ENCODE measurements at places on chromosomes 2 and 18.

GRCh38 chr2:136402281-136402680, 284.3 kb upstream of the CXCR4 start:
- DNase-seq, result no peak

GRCh38 chr2:181348107-181348837, 108.9 kb upstream of the ITGA4 start:
- DNase-seq, result no peak

- no peak for DNase-seq
Observed at GRCh38 chr2:166539340-166540162, 45.5 kb upstream of the SCN7A start.

- no peak for DNase-seq
Observed at GRCh38 chr2:228652366-228652765, 470.9 kb upstream of the SPHKAP start.

DNA sequence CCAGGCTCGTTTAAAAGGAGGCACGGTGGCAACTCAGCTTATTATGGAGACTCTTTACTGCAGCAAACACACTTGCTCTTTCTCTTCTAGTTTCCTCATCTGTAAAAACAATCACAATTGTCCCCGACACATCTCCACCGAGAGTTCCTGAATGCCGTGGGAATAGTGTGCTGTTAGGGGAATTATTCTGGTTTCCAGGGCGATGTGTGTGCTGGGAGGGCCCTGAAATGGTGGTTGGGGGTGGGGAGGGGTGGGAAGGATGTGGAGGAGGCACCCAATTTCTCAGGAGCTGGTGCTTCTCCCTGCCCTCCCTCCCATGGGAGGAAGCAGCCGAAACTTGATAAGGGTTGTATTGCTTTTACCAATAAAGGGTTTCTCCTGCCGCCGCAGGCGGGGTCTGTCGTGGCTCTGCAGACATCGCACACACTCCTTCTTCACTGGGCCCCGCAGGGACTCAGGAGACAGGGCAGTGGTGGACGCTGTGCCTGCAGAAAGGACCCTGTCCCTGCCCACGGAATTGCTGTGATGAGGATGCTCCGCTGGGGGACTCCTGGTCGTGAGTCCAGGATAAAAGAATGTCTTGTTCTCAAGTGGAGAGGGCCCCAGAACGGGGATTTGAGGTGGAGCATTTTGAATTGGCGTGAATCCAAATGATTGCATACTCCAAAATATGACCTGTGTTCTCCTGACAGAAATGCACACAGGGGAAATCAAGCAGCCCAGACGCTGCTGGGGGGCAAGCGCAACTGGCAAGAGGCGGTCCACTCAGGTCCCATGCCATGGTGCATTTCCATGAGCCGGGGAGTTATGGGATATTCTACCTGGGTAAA, 119.2 kb downstream of the ACKR3 start:
- DNase-seq, result no peak

DNA sequence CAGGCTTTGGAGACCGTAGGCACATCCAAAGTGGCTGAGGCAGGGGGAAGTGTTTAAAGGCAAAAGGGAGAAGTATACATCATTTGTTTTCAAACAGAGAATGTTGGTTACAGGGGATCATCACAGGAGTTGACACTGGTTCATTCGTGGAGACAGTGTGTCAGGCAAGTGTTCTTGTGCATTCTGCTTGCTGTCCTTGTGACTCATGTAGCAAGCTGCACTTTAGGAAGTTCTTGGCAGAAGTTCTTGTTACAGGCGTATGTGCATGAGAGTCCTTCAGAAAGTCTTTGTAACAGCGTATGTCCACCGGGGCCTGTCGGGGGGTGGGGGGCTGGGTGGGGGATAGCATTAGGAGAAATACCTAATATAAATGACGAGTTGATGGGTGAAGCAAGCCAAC, 36.5 kb upstream of the B4GALT6 start:
- DNase-seq, result no peak

DNA sequence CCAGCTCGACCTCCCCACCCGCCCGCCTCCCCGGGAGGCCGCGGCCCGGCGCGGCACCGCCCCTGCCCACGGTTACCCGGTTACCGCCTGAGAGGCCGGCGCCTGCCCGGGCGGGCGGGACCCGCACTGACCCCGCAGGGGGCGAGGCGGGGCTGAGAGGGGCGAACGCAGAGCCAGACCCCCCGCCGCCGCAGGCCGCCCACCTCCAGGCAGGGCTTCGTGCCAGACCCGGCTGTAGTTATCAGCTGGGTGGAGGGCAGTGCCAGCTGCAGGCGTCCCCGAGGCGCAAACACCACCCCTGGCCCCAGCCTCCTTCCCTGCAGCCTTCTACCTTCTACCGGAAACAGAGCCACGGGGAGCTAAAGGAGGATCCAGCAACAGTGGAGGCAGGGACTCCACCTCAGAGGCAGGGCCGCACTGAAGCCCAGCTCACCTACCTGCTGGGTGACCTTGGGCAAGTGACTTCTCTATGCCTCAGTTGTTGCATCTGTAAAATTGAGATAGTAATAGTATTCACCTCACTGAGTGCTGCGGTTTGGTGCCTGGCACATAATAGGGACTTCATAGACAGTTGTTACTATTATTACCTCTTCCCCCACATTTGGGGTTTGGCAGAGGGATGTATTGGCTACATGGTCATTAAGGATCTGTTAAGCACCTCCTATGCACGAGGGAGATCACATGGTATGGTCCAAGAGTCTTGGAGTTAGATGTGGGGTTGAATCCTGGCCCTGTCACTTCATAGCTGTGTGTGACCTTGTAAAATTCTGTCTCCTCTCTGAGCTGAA, 231.6 kb upstream of the SMAD2 start:
- DNase-seq, result peak; percentile 78

DNA sequence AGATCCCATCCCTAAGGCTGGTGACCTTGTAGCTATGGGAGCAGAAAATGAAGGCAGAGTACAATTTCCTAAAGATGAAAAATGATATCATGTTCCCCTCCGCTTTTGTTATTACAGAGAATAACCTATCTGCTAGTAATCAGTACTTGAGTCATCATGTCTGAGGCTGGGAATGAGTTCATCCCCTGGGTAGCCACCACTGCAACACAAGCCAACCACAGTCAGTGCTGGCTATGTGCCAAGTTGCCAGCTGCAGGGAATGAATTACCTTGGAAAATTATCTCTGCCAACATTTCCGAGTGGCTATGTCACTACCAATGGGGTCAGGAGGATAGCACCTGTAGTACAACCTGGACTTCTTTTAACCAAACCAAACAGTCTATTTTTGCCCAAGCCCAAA, 1094.7 kb upstream of the DDX18 start:
- DNase-seq, result no peak

DNA sequence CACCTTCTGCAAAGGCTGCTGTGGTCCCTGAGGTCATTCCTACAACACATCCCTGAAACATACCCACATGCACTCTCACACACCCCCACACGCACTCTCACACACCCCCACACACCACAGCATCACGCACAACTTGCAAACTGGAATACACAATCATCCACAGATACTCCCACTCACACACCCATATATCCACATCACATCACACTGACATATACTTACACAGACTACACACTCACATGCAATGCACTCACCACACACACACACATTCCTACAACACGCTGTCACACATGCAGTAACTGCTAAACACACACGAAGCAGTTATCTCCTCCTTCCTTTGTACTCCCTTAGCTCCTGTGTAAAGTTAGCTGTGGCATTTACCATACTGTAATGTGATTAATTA, 57.1 kb upstream of the PKDCC start:
- DNase-seq, result no peak

DNA sequence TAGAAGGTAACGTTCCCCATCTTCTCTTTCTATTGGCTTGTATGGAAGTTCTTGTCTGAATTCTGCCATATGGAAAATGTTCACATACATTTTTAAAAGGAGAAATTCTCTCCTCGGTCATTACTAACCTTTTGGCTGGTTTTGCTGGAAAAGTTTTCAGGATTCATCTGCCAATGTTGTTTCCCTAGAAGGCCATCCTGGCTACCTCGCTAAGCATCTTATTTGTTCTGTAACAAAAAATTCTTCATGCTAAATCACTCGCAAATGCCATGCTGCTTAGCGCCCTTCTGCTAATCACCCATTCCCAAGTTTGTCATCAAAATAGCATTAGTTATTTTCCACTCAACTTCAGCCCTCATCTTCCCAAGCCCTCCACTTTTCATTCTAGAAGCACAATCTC, 262.0 kb downstream of the SLC8A1 start:
- DNase-seq, result no peak

- DNase-seq, result no peak
Observed at GRCh38 chr2:10654069-10654468, 35.7 kb downstream of the NOL10 start.

DNA sequence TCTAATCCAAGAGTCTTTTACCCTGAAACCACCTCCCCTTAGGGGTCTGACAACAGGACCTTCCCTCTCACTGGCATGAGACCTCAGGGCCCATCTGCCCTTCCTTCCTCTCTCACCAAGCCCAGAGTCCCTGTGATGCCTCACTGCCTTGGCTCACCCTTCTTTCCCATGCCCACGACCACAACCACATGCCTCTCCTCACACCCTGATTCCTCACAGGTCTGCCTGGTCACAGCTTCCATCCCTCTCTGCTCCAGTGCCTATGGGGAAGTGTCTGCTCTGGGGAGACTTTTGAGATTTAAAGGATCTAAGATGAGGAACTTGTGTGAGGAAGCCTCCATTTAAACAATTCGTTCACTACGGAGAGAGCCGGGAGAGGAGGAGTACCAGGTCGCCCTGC, 98.9 kb upstream of the SH3BP4 start:
- DNase-seq, result no peak

DNA sequence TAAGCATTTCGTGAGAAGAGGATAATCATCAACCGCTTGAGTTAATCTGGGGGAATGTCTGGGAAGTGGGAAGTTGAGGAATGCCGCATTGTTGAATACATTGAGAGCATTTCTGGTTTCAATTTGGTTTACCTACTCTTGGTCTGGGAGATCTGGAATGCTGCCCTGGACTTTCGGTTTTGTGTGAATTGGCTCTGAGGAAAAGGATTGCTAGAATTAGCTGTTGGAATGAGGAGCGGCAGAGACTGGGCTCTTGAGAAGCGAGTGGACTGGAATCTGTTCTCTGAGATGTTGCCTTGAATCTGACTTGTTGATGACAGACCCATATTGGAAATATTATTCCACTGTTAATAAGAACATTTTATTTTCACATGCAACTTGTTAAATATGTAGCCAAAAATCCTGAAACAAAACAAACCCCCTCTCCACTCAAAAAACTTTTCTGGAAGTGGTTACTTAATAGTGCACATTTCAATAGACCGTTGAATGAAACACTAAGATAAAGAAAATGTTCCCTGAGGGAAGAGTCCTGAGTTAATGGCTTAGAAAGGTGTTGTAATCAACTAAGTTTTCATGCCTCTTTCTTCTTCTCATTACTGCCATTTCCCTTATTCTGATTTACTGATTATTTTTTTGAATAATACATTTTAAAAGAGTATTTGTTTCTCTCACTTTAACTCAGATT, 50.8 kb downstream of the PTPRM start:
- no peak for DNase-seq

DNA sequence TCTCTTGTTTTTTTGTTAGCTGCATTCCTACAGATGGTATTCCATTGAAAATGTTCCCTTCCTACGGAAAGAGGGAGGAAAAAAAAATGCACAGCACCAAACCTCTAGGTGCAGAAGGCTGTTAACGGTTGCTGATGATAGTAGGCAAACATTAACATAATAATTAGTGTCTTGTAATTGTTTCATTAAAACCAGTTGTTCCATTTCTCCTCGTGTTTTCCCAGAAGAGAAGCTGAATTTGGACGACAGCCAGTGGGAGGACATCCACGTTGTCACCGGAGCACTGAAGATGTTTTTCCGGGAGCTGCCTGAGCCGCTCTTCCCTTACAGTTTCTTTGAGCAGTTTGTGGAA, 494.7 kb downstream of the ARHGAP15 start:
- no peak for DNase-seq

GRCh38 chr2:67313536-67313935, 83.6 kb upstream of the ETAA1 start:
- DNase-seq, result no peak

GRCh38 chr2:128158176-128158575, 67.2 kb downstream of the UGGT1 start:
- DNase-seq, result no peak

DNA sequence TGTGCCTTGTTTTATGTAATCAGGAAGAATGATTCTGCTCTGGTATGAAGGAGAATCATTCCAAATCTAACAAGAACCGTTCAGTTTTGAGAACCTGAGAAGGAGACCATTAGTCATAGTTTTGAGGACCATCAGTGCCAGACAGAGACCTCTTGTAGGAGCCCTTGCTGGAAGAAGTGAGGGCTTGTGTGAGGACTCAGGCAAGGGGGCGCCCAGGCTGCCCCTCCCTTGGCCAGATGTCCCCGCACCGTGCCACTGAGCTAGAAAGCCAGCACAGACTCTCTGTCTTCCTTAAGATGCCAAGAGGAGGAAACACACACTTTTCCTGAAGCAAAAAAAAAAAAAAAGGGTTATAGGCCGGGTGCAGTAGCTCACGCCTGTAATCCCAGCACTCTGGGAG, 55.7 kb upstream of the SLC39A10 start:
- no peak for DNase-seq

GRCh38 chr18:61546590-61546989, 213.4 kb downstream of the CDH20 start:
- no peak for DNase-seq

GRCh38 chr2:132721938-132722337, 51.9 kb upstream of the LYPD1 start:
- no peak for DNase-seq

Measured in suprapubic skin (tissue), 4 donors.